HFF-Myc (cell line): ENCODE measurements at places on chromosomes 3 and 15.

DNA sequence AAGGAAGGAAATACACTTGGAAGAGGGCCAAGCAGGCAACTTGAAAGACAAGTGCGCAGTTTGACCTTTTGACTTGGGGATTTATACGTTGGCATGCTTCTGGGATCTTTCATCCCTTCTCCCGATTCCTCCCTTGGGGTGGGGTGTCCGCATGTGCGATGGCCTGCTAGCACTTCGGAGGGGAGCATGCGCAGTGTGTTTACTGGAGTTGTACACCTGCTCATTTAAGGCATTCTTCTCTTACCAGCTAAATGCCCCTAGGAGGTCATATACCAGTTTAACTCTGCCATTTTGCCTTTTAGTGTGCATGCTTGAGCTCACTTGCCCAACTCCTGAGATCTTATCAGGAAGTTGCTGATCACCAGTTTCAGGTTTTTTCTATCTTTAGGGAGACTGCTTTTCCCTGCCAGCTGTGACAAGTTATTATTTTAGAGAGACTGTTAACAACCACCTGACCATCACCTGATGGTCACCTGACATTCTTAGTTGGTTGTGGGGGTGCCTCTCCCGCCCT, 63.5 kb downstream of the BFSP2 start:
- DNase-seq = no peak

GRCh38 chr3:13519006-13519791, 29.7 kb upstream of the FBLN2 start:
- DNase-seq = no peak

- no peak for DNase-seq
These were observed 186.4 kb upstream of the TMC3 start for GRCh38 chr15:81560405-81560804.

DNA sequence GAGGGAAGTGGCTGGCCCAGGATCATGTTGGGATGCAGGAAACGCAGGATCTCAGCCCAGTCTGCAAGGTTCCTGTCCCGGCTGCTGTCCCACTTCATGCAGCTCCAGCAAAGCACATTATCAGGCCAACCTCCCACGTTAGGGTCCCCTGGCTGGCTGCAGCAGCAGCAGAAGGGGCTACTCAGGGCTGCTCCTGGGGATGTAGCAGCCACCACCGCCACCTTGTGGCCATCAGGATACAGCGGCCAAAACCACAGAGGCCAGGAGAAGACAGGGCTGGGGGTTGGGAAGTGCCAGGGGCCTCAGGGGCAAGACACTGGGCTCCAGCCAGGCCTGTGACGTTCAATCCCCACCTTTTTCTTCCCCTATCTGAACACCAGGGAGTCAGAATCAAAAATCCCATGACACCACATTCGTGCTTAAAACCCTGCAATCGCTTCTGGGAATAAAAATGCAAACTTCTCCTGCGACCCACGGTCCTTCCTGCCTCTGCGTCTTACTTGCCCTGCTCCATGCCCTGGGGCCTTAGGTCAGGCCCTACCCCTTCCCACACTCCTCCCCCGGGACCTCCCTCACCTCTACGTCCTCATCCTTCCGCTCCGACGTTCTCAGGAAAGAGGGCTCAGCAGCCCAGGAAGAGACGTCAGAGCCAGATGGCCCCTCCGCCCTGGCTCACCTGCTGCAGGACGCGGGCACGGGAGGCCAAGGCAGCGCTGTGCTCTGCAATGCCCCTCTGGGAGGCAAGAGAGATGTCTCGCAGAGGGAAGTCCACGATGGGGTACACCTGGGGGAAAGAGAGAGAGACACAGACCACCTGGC, 21.5 kb downstream of the SSUH2 start:
- DNase-seq = peak; percentile 26

DNA sequence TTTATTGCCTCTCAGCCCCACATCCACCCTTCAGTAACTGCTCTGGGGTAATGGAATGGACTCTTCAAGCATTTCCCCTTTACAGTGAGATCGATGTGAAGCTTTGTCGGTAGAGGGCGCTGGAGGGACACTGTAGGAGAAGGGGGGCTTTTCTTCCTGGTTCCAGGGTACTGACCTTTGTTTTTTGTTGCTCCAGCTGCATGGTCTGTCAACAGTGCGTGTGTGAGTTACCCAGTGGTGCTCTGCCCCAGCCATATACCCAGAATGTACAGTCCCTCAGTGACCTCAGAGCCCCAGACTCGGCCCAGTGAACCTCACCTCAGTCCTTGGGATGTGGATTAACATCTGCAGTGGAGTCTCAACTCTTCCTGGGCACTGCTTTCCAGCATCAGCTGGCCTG, 180.3 kb upstream of the TSC22D2 start:
- no peak for DNase-seq

- DNase-seq = no peak
These were observed 94.1 kb upstream of the TP63 start for GRCh38 chr3:189537135-189537534.

DNA sequence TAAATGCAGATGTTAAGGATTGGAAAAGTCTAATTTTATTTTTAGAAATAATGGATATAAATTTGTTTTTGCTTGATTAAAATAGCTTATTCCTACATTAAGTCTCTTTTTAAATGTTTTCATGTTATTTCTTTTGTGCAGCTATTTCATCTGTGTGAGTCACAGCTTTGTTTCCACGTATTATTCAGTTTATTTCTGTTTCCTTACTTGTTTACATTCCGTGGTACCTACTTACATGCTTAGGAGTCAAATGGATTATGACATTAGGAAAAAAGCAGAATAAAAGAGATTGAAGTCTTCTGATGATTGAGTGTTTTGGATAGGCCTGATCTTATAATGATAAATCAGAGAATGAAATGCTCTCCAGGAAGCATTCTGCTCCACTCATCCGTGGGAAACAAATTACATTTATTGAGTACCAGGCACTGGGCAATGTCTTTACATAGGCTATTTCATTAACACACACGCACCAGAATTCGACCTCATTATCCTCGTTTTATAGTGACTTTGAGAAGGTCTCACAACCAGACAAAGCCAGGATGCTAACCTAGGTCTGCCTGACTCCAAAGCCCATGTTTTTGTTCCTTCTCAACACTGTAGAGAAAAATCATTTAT, 38.1 kb upstream of the RASA2 start:
- no peak for DNase-seq

DNA sequence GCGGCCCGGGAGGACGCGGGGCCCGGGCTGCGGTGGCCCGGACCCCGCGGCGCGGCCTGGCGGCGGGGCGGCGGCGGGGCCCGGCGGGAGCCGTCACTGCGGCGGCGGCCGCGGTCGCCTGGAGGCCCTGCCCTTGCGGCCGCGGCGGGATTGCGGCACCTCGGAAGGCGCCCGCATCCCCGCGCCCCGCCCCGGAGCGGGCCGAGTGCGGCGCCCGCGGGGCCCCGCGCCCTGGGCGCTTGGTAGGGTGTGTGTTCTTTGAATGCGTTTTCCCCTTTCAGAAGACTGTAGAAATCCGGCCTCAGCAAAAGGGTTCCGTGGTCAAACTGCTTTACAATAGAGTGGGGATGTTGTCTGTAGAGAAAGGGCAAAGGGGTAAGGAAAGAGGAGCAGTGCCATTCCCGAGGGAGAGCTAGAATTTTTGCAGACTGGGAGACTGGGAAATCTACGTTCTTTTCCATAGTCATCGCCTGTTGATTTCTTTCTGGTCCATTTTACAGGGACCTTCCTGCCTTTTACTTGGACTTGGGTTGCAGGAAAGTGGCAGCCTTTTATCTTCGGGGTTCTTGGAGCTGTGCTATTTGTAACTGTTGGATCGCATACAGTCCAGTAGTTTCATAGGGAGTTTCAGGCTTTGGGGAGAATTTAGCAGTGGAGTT, 630 bp downstream of the SNRK start:
- no peak for DNase-seq

DNA sequence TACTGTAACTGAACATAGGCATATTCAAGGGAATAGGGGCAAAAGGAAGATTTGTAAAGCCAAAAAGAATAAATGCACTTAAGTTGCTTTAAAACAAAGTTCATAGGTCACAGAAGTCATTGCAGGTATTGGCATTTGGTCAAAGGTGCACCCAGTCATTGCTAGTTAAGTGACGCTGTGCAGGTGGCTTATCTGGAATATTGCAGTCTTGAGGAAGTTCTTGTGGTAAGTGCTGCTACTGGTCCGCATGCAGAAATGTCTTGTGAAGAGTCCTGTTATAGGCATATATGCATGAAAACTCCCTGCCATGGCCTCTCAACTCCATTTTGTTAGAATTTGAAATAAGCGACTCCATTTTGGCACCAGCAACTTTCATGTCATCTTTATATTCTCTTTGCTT, 293.1 kb downstream of the GBE1 start:
- no peak for DNase-seq

GRCh38 chr3:16207031-16207430, 32.6 kb downstream of the GALNT15 start:
- no peak for DNase-seq

GRCh38 chr3:59270921-59271320, 221.1 kb upstream of the CFAP20DC start:
- DNase-seq = no peak

DNA sequence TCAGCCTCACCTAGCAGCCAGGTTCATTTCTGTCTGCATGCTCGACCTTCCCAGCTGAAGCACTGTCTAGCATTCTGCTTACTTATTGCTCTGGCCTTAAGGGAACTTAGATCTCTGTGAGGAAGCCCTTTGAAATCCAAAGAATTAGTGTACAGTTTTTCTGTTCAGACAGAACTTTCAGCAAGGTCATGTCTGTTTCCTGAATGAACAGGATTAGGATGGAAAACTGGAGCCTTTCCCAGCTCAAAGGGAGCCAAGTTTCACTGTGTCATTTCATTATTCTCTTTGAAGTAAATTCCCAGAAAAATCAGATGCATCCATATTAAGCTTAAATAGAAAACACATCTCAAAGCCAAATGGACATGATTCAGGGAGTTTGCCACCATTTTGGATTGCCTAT, 457.3 kb upstream of the KCNMB2 start:
- no peak for DNase-seq

- peak; percentile 31 for DNase-seq
These were observed 260.4 kb upstream of the P2RY1 start for GRCh38 chr3:152574461-152575079.

- DNase-seq = no peak
These were observed 39.7 kb downstream of the ARHGEF3 start for GRCh38 chr3:56761887-56762651.

DNA sequence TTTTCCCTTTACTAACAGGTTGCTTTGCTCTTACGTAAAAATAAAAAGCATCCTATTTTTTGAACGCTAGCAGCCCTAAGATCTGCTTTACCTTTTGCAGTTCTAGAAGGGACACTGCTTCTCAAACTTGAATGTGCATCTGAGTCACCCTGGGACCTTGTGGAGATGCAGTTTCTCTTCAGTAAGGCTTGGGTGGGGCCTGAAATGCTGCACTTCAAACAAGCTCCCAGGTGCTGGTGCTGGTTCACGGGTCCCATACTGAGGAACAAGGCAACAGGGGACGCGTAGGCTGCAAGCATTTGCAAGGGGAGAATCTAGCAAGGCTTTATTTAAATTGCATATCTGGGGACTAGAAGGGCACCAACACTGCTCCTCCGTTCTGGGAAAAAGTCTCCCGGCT, 30.0 kb downstream of the MB21D2 start:
- DNase-seq = no peak
